ENCODE measurements at places on chromosomes 6 and 20.

DNA sequence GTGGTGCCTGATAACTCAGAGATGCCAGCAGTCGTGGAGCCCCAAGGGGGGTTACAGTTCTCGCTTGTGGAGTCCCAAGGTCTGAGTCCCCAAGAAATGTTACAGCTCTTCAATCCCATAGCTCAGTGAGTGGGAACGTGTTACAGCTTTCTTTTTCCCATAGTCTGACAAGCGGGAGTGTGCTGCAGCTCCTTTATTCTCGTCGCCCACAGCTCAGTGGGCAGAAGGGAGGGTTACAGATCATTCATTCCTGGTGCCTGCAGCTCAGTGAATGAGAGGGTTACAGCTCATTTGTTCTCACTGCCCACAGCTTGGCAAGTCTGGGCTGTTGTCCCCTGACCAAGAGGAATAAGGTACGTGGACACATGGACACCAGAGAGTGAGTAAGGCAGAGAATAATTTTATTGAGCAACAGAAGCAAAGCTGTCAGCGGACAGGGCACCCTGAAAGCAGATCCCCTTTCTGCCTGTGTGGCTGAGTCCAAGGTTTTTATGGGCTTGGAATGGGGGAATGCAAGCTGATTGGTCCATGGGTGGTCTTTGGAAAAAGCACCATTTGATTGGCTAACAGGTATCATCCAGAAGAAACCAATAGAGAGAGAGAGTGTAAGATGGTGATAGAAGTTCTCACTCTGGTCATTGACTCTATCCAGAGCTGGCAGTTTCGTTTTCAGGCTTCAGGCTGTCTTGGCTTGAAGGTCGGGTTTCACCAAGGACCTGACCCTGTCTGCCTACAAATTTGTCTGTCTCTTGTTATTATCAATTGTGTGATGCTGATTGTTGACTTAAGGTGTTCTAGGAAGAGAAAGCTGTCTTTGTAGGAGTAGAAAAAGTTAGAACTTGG, 16.4 kb downstream of the RNF217 start:
- DNase-seq: no peak

DNA sequence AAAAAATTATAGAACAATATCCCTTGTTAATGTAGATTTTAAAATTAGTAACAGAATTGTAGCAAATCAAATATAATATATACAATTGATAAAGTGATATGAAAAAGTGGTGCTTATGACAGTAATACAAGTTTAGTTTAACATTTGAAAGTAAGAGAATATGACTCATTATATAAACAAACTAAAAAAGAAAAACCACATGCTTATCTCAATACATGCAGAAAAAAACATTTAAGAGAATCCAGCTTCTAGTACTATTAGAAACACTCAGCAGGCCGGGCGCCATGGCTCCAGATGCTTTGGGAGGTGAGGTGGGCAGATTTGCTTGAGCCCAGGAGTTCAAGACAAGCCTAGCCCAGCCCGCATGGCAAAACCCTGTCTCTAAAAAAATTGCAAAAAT, 60.7 kb upstream of the LAMA2 start:
- no peak for DNase-seq

- DNase-seq: no peak
Measured at GRCh38 chr20:34871320-34871926, 1.2 kb downstream of the GGT7 start.

GRCh38 chr6:167530951-167531350, 206.1 kb downstream of the TTLL2 start:
- peak; percentile 25 for DNase-seq

- DNase-seq: no peak
Measured at GRCh38 chr6:169241688-169242350, 11.8 kb downstream of the THBS2 start.

GRCh38 chr6:143761074-143761473, 82.1 kb upstream of the LTV1 start:
- no peak for DNase-seq

- no peak for DNase-seq
Measured at GRCh38 chr20:44067650-44068081, 119.3 kb downstream of the JPH2 start.

- DNase-seq: no peak
Measured at GRCh38 chr20:1879934-1880333, 15.3 kb upstream of the SIRPA start.

GRCh38 chr6:41078101-41078500, 5.3 kb downstream of the NFYA start:
- DNase-seq: no peak

GRCh38 chr6:12196326-12196936, 93.7 kb upstream of the EDN1 start:
- no peak for DNase-seq

Data from DMS79 treated with DMSO at 0.1 percent for 48 hours (cell line).